Hepatocyte (in vitro differentiated cells): ENCODE measurements at places on chromosomes 13 and 19.

GRCh38 chr19:30862876-30863275 lies 486.4 kb downstream of the TSHZ3 start:
- no peak for DNase-seq

DNA sequence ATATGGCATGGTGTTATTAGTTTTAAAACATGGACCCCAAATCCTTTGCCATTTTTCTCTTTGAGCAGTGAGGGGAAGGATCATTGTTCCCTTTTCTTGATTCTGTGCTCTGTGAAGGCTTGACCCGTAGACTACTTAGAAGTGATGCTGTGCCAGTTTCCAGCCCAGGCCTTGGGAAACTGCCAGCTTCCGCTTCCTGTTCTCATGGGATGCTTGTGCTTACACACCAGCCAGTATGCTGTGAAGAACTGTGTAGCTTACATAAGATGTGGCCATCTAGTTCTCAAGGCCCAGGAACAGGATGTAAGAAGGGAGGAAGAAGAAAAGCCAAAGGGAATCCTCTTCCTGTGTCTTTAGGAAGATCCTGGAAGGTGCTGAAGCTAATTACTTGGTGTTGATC lies 180.9 kb downstream of the PCCA start:
- DNase-seq = no peak

DNA sequence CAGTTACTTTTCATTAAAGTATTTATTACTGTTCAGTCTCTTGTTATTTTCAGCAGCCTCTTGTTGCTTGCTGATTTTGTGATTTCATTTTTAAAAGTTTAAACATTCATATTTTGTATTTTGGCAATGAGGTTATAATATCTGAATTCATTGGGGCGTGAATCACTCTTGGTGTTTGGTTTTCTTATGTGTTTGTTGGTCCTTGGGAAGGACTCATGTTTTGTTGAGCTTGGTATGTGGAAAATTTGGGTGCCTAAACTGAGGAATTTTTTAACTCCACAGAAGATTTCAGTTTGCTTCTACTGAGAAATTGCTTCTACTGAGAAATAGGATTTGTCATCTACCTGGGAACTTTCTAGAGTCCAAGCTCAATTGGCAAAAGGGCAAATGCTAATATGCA lies 38.2 kb downstream of the PDS5B start:
- no peak for DNase-seq

GRCh38 chr13:47893527-47893926 lies 107.5 kb downstream of the SUCLA2 start:
- DNase-seq = no peak
